SK-N-SH treated with all-trans-retinoic acid at 6 μM for 48 hours (cell line): ENCODE measurements at places on chromosomes 4 and X.

DNA sequence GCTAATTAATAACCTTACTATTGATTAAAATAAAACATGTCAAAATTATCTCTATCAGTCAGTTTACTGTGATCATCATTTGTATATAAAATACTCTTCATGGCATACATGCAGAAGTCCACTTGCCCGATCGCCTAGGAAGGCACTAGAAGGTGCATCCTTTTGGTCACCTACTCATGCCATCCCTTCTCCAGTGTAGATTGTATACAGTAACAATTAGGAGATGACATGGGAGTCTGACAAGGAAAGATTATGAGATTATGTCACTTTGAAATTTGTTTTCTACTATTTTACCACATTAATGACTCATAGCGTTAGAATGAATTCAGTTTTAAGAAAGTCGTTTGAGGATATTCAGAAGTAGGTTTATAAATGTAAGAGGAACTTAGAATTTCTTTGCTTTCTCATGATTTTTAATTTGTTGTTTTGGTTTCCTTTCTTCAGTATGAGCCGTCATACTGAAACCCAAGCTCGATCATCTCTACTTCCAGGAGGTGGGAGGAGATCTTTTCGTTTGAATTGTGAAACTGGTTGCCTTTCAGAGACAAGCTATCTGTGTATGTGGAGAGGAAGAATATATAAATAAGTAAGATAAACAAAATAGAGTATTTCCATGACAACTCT is 51.1 kb upstream of the UNC5C start:
- no peak for ATAC-seq

DNA sequence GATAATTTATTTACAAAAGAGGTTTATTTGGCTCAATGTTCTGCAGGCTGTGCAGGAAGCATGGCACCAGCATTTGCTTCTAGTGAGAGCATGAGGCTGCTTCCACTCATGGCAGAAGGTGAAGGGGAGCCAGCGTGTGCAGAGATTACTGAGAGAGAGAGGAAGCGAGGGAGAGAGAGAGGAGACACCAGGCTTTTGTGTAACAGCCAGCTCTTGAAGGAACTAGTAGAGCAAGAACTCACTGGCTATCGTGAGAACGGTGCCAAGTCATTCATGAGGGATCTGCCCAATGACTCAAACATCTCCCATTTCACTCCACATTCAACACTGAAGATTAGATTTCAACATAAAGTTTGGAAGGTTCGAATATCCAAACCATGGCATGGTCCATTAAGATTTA is 12.7 kb downstream of the GUCY1A1 start:
- no peak for ATAC-seq

DNA sequence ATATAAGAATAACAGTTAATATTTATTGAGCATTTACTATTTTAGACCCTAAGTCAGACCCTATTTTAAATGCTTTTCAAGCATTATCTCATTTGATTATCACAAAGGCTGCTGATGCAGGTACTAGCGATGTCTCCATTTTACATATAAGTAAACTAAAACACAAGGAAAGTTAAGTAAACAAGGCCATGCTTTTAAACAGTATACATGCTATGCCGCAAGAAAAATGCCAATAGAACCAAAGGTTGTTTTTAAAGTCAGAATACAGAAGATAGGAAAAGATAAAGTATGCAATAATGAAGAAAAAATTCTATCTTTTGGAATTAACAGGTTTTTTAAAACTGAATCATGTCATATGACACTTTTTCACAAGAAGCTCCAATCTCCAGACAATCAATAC is 26.2 kb downstream of the RFC1 start:
- ATAC-seq, result no peak

DNA sequence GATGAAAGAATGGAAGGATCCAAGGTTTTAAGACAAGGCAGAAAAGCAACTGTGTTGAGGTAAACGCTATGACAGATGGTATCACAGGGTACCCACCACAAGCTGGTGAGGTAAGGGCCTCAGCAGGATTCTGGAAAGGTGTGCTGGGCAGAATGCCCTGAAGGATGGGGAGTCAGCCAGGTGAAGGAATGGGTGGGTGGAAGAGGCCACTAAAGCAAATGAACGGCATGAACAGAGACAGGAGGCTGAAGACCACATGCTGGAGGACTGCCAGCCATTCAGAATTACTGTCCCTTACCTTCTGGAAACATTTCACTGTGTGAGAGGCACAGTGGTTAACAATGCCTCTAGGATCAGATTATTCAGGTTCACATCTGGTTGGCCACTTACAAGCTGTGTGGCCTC is 23.6 kb downstream of the GPRIN3 start:
- no peak for ATAC-seq

DNA sequence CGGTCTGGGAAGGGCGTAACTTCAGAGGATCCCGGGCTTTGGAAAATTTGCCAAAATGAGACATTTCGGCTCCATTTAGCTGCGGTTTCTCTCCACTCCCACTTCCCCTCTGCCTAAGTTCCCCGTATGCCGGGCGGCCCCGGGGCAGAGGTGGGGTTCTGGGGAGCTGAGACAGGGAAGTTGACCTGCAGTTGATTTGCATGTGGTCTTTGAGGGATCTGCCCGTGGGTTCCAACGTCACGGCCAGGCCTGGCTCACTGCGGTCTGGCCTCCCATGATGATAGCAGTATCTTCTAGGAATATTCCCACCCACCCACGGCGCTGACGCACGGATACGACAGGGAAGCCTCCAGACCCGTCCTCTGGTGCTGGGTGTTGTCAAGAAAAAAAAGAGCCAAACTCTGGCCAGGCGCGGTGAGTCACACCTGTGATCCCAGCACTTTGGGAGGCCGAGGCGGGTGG is 27.3 kb upstream of the CRLF2 start:
- ATAC-seq, result no peak

DNA sequence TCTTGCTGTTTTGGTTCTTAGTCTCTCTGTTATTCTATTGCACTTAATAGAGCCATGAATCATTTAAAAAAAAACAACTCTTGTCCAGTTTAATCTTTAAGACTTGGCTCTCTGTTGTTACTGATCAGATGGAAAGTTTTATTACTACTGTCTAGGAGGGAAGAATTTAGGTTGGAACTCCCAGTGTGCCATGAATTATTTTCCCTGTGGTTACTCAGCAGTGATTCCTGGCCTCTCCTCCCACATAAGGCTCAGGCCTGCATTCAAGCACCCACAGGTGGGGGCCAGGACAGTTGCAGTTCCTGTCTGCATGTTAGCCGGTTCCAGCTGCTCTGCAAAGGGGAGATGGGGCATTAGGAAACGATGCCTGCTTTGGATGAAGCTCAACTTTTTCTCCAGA is 29.8 kb upstream of the ESX1 start:
- ATAC-seq, result no peak

DNA sequence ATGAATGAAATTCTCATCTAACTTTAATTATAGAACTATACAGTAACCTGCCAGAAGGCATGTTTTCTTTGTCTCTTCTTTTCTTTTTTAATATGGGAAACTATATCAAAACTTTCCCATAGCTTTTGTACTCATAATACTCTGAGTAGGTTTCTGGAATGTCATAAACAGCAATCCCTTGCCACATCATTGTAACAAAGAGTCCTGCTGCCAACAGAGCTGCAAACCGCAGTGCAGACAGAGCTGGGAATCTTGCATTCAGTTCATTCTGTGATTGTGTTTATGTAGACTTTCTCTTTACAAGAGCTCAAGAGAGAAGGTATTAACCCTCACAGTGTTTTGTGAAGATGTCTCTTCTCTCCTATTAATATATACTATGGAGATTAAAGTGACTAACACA is 304.4 kb upstream of the SLIT2 start:
- ATAC-seq, result no peak

GRCh38 chr4:151276787-151277562 is at the start of gene PRSS48:
TSS of gene PRSS48 (plus strand) at chr4:151277161. CDS start at chr4:151277173, 12 bp downstream.
- peak; percentile 98 for ATAC-seq

GRCh38 chrX:66633541-66633940 is 5.3 kb downstream of the EDA2R start:
- peak; percentile 32 for ATAC-seq

GRCh38 chr4:150402871-150403272 is 179.1 kb upstream of the MAB21L2 start:
- peak; percentile 34; the same call in 2 of the 3 replicates for ATAC-seq

- no peak for ATAC-seq
Measured at GRCh38 chrX:153911798-153912197, 7.3 kb downstream of the AVPR2 start.

- ATAC-seq, result peak; percentile 84
Measured at GRCh38 chr4:156475322-156475721, 496.3 kb downstream of the PDGFC start.

- ATAC-seq, result no peak
Measured at GRCh38 chr4:32158961-32159360, 1438.8 kb downstream of the PCDH7 start.

DNA sequence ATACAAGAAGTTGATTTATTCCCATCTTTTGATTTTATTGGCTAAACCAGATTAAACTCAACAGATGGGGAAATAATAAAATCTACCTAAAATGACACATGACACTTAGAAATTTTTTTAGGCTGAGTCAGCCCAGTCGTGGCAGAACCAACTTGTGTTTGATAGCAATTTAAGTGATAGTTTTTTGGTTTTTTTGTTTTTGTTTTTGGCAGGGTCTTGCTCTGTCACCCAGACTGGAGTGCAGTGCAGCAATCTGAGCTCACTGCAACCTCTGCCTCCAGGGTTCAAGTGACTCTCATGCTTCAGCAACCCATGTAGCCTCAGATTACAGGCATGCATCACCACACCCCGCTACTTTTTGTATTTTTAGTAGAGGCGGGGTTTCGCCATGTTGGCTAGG is 370.3 kb upstream of the NOCT start:
- peak; percentile 64 for ATAC-seq

DNA sequence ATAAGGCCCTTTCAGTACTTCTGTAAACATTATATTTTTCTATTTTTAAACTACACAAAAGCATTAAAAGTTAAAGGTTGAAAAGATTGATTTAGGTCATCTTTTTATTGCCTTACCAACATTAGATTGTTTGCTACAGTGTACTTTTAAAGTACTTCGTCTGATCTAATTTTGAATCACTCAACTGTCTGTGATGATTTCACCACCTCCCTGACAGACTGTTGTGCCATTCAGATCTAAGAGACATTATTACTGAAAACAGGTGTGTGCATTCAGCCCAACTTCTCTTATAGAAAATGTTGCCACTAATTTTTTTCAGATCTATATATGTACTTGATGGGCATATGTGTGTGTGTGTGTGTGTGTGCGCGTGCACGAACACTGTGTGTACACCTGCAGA is 39.3 kb downstream of the GASK1B start:
- ATAC-seq, result no peak

- no peak for ATAC-seq
Measured at GRCh38 chr4:105327222-105327621, 146.6 kb downstream of the PPA2 start.

DNA sequence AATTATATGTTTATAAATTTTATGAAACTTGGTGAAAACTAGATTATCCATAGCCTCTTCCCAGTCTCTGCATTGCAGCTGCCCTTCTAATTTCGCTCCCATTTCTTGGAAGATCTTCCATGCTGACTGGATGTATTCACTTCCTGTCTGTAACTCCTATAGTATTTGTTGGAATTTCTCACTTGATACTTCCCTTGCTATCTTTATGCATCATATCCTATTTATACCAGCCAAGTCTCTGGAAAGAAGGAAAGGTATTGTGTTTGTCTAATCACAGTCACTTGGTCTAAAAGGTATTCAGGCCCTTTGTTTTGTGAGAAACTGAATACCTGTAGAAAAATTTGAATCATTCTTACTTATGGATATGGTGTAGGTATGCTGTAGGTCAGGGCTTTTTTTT is 870.9 kb upstream of the FRG1 start:
- ATAC-seq, result no peak

- ATAC-seq, result no peak
Measured at GRCh38 chrX:133473451-133473850, 58.2 kb upstream of the GPC4 start.
